CD4-positive, alpha-beta T cell treated with Interleukin-6 for 4 hours (primary cell): ENCODE measurements at places on chromosomes 7 and 10.

DNA sequence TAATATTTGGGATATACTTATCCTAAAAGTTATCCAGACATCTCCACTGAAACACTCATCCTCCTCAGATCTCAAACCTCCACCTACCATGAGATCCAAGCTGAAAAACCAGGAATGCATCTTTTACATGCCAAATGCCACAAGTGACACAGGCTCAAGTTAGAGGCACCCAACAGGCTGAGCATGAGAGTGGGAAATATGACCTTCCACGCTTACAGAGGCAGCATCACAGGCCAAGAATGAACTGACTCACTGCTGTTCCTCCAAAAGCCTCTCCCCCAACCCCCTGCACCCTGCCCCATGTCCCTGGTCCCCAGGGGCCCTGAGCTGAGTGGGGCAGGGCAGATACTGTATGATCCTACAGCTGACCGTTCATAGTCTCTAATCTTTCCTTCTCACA is 4.8 kb upstream of the MTPAP start:
- DNase-seq, result no peak

GRCh38 chr10:88437411-88437810 is 145.7 kb downstream of the RNLS start:
- no peak for DNase-seq

GRCh38 chr10:30830315-30831230 is 201.0 kb upstream of the LYZL2 start:
- no peak for DNase-seq

DNA sequence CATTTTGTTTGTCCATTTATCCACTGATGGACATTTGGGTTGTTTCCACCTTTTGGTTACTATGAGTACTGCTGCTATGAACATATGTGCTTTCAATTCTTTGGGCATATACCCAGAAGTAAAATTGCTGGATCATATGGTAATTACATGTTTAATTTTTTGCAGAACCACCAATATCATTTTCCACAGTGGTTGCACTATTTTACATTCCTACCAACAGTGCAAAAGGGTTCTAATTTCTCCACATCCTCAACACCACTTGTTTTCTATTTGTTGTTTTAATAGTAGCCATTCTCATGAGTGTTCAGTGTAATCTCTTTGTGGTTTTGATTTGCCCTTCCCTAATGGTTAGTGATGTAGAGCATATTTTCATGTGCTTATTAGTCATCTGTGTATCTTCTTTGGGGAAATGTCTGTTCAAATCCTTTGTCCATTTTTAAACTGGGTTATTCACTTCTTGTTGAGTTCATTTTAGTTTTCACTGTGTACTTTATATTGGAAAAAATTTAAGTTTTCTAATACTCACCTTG is 101.9 kb downstream of the HIBADH start:
- no peak for DNase-seq

- no peak for DNase-seq
Measured at GRCh38 chr10:113364227-113364626, 188.6 kb upstream of the HABP2 start.

DNA sequence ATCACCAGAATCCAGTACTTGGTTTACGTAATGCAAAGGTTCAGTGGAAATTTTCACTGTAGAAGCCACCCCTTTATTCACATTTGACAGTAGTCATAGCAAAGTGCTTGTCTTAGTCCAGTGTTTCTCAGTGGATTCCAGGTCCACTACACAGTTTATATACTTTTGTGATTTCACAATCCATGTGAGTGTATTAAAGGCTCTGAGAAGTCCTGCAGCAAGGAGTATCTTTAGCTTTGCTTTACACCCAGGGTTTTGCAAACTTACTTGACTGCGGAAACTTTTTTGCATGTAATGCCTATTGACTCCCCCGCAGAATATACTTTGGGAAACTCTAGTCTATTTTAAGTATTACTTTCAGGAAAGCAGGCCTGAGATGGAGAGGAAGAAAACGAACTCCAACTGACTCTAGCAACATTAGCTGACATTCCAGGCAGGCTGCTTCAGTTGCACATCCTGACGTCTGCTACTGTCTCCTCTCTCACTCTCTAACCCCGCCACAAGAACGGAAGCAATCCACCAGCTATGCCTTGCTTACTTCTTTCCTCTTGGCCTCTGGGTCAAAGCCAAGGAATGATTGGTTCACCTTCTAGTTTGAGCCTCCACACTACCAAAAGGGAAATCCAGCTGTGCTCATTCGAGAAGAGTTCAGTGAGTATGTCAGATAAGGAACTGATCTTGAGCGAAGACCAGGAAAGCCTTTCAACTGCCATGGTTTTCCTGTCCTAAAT is 6.2 kb downstream of the PLXNA4 start:
- no peak for DNase-seq
